ENCODE measurements at places on chromosomes 6 and 20. TPM values are rescaled to one million over a fixed set of nuclear protein-coding genes. Genes with fewer than 3 reads are reported as not detected.

Gene HSPA12B
- 24.5 TPM for polyA plus RNA-seq

Gene NKX2-4
- polyA plus RNA-seq, result not detected

DNA sequence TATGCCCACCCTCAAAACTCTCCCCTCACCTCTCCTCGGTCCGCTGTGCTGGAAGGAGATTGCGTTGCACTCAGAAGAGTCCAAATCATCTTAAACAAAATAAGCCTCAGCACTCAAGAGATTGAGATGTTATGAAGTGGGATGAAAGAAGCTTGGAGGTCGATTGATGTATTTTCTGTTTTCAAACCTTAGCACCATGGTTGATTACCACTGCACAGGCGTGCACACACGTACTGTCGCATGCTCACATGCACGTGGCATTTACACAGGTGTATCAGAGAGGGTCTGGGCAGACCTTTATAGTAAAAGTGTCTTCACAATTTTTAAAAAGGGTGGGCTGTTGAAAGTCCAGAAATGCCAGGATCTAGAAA lies 612 bp upstream of the AGPAT4 start:
- no peak for DNase-seq

DNA sequence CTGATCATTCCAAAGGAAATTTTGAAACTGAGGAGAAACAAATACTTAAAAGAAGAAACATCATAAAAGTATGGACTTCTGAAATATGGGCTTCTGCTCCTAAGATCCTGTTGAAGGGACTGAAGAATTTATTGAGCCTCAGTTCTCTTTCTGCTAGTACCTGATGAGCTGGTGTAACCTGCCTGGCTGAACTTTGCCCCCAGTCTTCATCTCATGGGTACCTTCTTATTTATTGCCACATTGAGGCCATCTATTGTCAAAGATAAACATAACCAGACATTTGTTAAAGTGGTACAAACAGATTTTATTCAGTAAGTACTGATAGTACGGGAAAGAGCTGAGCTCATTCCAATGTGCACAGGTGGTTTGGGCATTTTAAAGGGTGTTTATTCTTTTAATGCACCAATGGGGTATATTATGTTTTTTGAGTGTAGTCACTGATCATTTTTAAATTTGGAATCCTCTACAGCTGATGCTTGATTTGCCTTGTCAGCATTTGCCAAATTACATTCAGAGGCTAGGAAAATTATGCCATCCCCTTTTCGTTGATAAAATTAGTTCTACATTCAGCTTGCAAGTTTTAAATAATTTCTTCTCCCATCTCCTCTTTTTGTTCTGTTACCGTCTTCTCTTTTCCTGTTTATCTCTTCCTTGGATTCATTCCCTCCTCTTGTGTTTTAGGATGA lies 118.2 kb downstream of the PRIM2 start:
- no peak for DNase-seq

Gene SDHAF4
- polyA plus RNA-seq, result 17.1 TPM

- DNase-seq, result no peak
Measured at GRCh38 chr6:82570083-82570482, 206.5 kb downstream of the TPBG start.

DNA sequence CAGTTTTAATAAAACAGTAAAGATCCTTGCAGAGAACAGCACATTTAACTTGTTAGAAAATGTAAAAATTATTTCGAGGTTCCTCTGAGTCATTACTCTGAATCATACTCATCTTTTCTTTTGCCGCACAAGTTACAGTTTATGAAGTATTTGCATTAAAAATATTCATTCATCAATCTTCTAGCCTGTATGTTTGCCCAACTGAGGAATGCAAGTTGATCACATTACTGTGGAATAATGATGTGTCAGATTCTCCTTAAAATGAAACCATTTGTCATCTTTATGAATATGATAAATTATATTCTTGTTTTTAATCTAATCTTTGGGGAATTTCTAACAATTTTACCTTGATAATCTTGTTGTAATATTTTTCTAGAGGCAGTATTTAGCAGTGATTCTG lies 340.4 kb upstream of the OPRM1 start:
- no peak for DNase-seq

DNA sequence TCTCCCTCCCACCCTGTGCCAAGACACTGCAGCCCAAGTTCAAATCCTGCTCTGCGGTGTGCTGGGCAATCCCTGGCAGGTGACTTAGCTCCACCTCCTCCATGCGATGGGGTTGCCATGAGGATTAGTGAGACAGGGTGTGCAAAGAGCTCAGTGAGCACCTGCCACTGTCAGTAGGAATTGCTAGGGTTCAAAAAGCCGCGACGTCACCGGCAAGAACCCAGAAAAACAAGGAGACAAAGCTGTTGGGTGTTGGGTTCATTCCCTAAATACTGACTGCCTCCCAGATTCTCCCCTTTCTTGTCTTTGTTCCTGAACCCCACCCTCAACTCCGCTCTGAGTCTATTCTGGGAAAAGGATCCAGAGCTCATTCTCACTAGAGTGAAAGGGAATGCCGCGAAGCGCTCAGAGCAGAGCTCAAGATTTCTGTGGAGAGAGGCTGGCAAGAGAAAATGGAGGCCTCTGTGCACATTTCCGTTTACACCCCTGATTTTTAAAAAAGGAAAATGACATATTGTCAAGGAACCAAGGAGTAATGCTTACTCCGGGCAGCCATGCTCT lies 13.3 kb downstream of the PMEPA1 start:
- DNase-seq, result no peak

GRCh38 chr20:46666818-46667515 lies 15.7 kb upstream of the SLC13A3 start:
- no peak for DNase-seq

DNA sequence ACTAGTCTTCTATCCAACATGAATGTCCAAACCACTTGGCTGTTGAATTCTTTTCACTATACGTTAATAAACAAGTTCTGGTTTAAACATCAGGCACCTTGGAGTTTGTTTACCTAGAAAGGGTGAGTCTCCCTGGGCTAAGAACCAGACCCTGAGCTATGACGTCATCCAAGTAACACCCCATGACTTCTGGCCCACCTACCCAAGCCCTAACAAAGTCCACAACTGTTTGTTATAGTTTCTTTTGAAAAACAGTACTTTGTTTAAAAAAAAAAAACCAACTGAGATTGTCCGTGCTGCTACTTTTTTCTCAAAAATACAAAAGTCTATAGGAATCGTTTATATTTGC lies 146.9 kb upstream of the BEND6 start:
- DNase-seq, result no peak

DNA sequence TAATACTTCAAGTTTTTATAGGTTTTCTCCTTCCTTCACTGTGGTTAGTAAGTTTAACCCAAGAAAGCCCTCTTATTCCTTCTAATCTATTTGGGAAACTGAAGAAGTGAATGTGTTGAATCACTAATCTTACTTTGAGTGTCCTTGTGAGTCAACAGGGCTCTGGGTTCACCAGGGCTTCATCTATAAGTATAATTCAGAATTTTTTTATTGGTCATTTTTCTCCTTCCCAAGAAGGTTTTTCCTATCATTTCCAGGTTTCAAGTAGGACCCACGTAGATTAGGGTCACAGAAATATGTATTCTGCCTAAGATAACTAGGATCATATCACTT lies 191.1 kb downstream of the ATXN1 start:
- DNase-seq, result no peak

DNA sequence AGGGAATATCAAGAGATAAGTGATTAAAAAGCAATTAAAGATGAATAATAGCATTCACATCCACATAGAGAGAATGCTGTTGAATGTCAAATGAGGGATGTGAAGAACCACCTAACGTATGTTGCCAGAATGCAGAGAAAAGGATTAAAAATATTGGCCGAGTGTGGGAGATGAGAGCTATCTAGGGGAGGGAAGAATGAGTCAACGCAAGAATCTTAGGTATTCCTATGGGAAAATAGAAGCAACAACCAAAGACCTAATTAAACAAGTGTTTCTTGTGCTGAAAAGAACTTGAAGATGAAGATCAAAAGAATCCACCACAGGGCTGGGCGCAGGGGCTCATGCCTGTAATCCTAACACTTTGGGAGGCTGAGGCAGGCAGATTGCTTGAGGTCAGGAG lies 12.2 kb upstream of the RSPH3 start:
- DNase-seq, result no peak

DNA sequence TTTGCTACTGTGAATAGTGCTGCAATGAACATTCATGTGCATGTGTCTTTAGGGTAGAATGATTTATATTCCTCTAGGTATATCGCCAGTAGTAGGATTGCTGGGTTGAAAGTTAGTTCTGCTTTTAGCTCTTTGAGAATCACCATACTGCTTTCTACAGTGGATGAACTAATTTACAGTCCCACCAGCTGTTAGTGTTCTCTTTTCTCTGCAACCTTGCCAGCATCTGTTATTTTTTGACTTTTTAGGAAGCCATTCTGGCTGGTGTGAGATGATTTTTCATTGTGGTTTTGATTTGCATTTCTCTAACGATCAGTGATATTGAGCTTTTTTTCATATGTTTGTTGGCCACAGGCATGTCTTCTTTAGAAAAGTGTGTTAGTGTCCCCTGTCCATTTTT lies 40.0 kb downstream of the PLG start:
- DNase-seq, result no peak

Gene CST4
- not detected for polyA plus RNA-seq

Gene LY6G6D
- 0.48 TPM for polyA plus RNA-seq

Gene TMC2
- polyA plus RNA-seq, result 0.29 TPM

Gene SEMG1
- not detected for polyA plus RNA-seq

- peak; percentile 55 for DNase-seq
Measured at GRCh38 chr20:10710991-10711775, 37.4 kb upstream of the JAG1 start.

- no peak for DNase-seq
Measured at GRCh38 chr6:7390226-7390878, 744 bp downstream of the RIOK1 start.

Gene BPI
- 2.2 TPM for polyA plus RNA-seq

Gene HRH3
- polyA plus RNA-seq, result not detected

GRCh38 chr6:75219263-75219662 lies 13.4 kb upstream of the COL12A1 start:
- DNase-seq, result no peak

DNA sequence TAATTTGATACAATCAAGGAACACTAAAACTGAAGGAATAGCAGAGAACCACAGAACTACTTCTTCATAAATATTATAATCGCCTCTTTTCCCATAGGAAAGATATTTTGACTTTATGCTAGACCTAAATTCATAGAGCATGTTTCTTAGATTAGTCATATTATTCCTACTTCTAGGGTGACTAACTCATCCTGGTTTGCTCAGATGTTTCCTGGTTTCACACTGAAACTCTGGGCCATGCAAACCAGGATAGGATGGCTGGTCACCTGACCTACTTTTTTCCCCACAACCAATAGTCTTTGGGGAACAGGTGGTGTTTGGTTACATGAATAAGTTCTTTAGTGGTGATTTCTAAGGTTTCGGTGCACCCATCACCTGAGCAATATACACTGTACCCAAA lies 42.8 kb downstream of the MMS22L start:
- no peak for DNase-seq

GRCh38 chr6:16543521-16543920 lies 217.7 kb downstream of the ATXN1 start:
- no peak for DNase-seq

Gene CSTF1
- polyA plus RNA-seq, result 51.8 TPM

DNA sequence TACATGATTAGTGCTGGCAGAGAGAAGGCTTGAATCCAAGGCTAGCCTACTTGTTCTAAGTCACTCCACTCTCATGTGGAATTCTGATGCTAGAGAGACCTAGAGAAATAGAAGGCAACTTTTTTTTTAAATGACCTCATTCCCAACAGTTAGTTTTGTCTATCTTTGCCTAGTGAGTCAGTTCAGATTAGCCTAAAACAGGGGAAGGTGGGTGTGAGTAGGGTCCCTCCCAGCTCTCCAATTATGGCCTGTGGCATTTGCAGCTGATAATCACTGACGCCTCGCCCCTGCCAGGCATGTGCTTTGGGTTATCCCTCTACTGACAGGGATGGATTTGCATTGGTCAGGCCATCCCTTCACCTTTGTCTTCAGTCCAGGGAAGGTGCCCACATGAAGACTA lies 13.6 kb downstream of the TXLNB start:
- no peak for DNase-seq

DNA sequence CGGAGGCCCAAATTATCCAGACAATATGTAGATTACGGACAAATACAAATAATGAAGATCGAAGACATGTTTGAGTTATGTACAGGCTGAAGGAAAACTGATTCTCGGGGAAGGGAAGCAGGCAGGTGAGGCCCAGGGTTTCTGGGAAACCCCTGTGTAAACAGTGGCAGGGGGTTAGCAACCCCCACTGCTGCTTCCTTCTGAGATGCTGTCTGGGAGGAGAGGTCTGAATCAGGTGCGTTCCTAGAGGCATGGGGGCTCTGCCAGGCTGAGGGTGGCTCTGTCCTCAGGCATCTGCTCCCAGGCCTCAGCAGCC lies 7.2 kb upstream of the MDGA1 start:
- DNase-seq, result no peak

DNA sequence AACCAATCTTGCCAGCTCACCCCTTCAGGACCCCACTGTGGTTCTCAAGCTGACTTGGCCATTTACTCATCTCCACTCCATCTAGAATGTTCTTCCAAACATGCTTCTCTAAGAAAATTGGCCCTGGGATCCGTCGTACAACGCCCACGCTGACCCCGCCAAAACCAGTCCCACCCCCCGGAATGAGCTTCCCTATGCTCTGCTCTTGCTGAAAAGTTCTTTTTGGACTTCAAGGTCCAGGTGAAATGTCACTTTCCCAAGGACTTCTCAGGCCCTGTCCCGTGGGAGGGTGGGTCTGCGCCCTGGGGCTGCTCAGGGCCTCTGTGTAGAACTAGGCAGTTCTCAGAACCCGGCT lies 9.9 kb downstream of the NOL4L start:
- no peak for DNase-seq

GRCh38 chr6:72382602-72383529 lies 239.0 kb upstream of the KCNQ5 start:
- no peak for DNase-seq

DNA sequence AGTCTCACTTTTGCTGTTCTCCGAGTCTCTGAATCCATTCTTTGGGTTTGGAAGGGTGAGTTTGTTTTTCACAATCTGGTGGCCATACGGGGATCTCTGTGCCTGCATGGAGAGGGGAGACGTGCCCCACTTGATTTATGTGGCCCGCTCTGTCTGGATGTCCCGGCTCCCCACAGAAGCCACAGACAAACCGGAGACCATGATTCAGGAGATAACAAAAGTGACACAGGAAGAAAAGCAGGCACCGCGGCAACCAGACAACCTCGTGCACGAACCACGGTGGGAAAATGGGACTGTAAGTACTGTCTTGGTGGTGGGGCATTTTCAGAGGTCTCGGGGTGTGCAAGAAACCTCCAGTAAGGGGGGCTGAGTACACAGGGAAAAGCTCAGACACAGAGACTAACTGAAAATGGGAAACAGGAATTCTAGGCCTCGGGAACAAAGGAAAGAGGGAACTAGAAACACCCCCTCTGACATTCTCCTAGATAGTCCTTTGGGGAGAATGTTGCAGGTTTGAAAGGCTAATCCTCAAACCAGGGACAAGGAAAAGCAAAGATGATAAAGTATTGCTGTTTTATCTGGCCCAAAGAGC lies 22.1 kb upstream of the ZNF318 start:
- DNase-seq, result no peak

DNA sequence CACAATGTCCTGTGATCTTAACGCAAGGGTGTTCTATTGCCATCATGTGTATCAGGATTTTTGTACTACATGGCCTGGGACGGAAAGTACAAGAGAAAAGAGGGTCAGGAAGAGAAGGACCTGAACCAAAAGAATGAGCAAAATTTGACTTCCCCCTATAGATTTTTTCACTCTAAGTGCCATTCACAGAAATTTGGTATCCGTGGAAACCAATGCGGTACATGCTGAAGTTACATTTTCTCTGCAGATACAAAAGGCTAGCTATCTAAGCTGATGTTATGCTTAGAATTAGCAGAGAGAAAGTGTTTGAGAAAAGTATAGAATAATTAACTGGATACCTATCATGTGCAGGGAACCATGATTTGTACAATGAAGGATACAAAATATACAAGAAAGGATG lies 12.4 kb upstream of the PDE7B start:
- DNase-seq, result no peak

Gene SPATS1
- polyA plus RNA-seq, result 0.64 TPM
